ENCODE measurements at places on chromosomes 3 and 15.
A peak's percentile ranks its signal among the peaks of the same experiment; 100 is the strongest.

- no peak for DNase-seq
Observed at GRCh38 chr3:15041950-15042349, 23.2 kb downstream of the MRPS25 start.

DNA sequence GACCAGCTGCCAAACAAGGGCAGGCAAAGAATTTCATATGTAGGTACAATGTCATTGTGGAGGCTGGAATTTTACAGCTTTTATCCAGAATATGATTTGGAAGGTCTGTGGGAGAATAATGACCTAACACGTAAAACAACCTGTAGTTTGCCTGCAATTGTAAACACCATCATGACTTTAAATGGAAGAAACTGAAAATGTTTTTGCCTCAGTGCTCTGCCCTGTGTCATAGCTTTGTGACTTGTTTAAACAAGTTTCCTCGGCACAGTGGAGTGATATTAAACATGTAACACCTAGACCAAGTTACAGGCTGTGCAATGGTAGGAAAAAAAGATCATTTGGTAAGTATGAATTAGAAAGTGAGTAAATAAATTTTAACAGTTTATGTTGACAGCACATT is 171.6 kb upstream of the MBNL1 start:
- DNase-seq, result no peak

- DNase-seq, result no peak
Observed at GRCh38 chr15:27514526-27514925, 543.5 kb downstream of the GABRG3 start.

DNA sequence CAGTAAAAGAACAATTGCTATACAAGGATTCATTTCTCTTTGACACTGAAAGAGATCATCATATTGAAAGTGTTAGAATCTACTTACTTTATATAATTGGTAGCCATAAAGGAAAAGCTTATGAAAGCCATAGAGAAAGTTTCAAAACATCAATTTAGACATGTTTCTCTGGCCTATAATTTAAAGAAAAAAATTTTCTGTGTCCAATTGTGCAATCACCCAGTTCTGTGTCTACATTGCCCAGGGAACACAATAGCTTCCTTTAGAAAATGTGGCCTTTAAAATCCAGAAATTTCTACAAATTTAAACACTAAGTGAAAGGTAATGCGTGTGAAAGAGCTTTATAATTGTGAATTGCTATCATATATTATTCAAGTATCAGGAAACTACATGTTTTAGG is 259.2 kb downstream of the GBE1 start:
- DNase-seq, result no peak

DNA sequence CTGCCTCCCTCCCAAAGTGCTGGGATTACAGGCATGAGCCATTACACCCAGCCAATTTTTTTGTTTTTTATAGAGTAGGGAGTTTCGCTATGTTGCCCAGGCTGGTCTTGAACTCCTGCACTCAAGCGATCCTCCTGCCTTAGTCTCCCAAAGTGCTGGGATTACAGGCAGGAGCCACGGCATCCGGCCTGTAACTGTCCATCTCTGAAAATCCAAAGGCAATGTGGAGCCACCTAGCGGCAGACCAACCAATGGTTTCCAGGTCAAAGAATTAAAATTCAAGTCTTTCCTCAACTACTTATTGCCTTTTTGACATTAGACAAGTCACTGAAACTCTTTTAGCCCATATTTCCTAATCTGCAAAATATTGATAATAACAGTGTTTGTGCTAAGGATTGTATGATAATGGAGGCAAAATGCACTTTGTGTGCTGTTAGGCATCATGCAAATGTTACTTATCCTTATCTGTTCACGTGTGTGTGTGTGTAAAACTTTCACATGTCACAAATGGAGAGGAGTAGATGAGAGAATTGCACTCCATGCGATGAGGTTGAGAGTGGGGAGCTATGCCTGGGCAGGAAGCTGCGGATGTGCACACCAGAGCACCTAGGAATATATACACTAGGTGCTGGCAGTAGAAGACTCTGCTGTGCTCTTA is 48.7 kb downstream of the COL8A1 start:
- no peak for DNase-seq

DNA sequence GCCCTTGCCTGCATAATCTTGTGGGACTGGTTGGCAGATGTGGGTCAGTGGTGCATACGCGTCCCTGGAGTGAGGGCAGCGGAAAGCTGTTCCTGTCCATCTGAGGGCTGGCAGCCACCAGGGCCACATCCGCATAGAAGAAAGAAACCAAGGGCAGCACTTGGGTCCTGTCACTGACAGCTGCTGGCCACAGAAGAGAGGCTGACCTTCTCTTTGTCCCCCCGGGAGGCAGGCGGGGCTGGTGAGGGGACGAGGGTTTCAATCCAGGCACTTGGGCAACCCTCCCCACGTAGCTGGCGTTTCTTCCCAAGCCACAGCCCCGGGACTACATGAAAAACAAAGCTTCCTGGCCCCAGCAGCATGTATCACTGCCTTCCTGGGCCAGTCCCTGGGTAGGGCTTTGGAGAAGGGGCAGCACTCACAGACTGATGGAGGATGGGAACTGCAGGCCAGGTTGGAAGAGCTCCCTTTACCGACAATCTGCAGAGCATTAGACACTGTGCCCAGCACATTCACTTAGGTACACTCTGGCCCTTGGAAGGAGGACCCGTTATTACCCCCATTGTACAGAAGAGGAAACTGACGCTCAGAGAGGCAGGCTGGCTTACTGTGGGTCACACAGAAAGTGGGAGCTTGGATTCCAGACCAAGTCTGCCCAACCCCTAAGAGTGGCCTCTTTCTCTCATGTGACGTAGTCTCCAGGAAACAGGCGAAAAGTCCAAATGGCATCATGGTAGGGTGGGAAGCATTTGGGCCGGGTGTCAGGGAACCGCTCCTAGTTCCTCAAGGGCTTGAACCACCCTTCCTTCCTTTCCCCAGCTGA is 78.8 kb upstream of the SLC6A6 start:
- DNase-seq, result no peak

GRCh38 chr3:52915294-52915693 is 17.9 kb upstream of the STIMATE start:
- peak; percentile 51 for DNase-seq

DNA sequence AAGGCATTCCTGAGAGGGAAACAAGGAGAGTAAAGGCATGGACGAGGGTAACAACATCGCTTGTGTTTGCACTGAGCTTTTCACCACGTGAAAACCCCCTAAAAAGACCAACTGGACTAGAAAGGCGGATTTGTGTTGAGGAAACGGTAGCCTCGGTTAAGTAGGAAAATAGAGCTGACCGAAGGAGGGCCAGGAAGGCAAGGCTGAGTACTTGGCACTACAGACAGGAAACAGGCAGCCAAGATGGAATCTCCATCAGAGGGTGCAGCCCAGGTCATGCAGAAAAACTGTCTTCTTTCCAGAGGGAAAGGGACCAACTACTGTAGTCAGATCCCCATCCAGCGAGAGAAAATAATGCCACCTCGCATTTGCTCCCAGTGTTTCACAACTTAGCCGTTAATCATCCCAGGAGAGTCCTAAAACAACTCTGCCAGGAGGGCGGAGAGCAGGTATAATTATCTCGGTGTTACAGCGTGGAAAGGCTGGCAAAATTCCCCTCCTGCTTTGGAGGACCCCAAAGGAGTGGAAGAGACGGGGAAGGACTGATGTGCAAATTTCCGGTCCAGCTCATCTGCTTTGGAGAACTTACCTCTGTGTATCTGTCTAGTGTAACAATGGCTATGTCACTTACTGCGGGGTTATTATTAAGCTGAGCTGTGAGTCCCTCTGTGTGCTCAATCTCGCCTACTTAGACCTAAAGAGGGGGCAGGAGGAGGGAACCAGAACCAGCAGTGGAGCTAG is 77.2 kb downstream of the MYO1E start:
- no peak for DNase-seq

GRCh38 chr3:155676252-155676981 is 68.5 kb downstream of the PLCH1 start:
- no peak for DNase-seq

DNA sequence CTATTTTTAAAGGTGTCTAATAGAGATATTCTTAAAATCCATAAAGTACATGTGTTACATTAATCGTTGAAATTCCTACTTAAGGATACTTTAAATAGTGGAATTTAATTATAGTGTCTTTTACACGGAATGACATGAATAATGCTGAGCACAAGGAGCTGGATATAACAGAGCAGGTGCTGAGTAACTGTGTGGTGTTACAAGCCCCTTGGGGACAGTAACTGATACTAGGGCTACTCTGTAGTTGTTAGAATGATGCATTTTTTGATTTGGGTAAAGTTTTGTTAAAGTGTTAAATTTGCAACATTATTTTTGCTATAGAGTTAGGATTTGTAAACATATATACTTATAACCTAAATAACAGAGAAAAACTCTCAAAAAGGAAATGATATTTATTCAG is 1496.1 kb downstream of the OTOL1 start:
- DNase-seq, result no peak

- DNase-seq, result no peak
Observed at GRCh38 chr3:128489674-128489926, 3.4 kb downstream of the GATA2 start.

DNA sequence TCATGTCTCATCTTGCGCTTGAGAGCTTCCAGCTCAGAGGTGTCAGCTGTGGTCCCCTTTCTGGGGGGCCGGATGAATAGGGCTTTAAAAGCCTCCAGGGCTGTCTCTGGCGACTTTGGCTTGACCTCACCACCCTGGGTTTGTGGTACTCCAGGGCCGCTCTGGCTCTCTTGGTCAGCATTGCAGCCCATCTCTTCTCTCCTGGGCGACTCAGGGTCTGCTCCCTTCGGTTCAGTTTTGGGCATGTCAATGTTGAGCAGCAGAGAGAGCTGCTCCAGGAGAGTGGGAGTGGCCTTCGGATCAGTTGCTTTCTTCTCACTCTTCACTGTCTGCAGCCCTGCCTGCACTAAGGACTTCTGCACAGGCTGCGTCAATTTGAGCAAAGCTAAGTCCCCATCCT is 127.9 kb downstream of the FMN1 start:
- DNase-seq, result no peak

GRCh38 chr3:111143-112069 is 85.2 kb upstream of the CHL1 start:
- no peak for DNase-seq

GRCh38 chr3:81666502-81667121 is 94.8 kb downstream of the GBE1 start:
- DNase-seq, result no peak

GRCh38 chr15:69559440-69560190 is 107.0 kb downstream of the RPLP1 start:
- no peak for DNase-seq

DNA sequence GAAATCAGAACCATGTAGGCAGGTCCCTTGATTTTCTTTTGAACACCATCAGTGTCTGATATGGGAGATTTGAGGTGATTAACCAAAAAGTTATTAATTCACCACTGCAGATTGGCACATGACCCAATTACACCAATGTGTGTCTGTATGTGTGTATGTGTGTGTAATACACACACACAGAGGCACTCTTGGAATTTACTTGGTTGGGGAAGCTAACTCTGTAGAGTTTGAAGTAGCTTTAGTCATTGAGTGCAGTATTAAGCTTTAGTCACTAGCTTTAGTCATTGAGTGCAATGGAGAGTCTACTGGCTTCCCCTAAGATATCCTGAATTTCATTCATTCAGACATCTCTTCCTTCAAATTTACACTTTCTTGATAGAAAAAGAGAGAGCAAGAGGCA is 109.4 kb upstream of the C15orf61 start:
- DNase-seq, result no peak

DNA sequence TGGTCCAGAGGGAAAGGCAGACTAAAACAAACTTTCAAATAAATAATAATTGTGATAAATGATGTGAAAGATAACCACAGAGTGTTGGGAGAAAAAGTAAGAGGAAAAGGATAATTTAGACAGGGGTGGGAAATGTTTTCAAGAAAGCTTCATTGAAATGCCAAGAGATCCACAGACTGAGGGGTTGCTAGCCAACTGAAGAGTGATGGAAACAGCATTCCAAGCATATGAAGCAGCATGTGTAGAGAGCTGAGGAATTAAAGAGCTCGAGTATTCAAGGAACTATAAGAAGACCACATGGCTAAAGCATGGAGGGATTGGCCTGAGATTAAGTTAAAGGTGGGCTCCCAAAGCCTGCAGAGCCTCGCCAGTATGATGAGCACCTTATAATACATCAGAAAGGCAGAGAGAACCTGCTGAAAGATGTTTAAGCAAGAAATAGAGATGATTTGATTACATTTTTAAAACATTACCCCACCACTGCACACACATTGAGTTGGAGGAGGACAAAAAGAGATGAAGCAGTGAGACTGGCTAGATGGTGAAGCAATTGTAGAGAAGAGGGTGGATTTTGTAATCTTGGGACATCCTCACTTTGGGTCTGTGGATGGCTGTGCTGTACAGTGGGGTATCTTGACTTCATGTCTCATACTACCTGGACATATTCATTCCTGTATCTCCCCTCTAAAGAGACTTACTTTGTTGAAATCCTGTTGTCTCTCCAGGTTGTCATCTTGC is 100.8 kb downstream of the STAC start:
- no peak for DNase-seq

GRCh38 chr3:150603980-150604319 is 829 bp downstream of the SELENOT start:
- DNase-seq, result no peak

DNA sequence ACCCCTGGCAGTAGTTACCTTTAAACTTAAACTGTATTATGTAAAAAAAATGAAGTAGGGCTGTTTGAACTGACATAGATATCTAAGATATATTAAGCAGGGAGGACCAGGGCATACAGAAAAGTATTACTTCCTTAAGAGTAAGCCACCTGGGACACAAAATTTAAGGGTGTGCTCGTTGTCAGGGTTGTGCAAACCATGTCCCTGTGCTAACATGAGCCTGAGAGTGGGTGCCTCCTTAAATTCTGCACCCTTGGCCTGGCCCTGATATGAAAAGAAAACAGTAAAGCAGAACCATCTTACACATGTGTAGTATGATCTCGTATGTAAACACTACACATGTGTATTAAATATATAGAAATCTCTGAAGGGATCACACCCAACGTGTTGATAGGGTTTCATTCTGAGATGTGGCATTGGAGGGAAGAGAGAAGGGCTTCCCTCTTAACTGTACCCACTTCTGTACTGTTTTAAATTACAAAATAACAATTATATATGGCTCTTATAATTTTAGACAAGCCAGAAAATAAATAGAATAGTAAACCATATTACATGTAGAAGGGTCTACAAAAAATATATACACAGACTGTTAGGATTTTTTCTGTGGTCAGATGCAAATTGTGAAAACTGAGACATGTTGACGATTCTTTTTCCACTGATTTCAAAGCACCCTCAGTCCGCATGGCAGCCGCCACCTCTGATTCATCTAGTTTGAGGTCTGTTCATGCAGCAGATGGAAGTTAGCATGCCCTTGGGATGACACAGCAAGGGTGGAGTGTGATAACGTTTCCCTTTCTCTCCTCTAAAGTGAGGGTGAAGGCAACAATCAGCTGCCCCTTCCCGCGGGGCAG is 400.8 kb upstream of the PROK2 start:
- DNase-seq, result peak; percentile 48

DNA sequence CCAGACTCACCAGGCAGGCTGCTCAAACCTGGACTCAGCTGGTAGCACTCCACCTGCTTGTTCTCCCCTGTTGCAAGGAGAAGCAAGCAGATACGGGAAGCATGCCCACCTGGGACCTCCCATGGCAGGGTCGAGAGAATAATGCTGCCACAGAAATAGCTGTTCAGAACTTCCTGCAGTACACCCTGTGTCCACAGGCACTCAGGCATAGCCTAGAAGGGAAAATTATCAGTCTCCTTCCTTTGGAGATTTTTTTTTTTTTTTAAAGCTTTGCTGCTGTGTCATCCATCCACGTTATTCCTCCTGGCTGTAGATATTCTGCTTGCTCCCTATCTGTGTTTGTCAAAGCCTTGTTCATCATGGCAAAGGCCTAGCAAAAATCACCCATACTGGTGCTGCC is 32.7 kb upstream of the RPS17 start:
- no peak for DNase-seq

- no peak for DNase-seq
Observed at GRCh38 chr15:35047996-35048395, 37.1 kb downstream of the NANOGP8 start.
